Stimulated activated CD8-positive, alpha-beta memory T cell treated with anti-CD3 and anti-CD28 coated beads, Interleukin-15, amount 100 ng/mL, for 48 hours (primary cell): ENCODE measurements at places on chromosomes 12 and 14.
A peak's percentile ranks its signal among the peaks of the same experiment; 100 is the strongest.

DNA sequence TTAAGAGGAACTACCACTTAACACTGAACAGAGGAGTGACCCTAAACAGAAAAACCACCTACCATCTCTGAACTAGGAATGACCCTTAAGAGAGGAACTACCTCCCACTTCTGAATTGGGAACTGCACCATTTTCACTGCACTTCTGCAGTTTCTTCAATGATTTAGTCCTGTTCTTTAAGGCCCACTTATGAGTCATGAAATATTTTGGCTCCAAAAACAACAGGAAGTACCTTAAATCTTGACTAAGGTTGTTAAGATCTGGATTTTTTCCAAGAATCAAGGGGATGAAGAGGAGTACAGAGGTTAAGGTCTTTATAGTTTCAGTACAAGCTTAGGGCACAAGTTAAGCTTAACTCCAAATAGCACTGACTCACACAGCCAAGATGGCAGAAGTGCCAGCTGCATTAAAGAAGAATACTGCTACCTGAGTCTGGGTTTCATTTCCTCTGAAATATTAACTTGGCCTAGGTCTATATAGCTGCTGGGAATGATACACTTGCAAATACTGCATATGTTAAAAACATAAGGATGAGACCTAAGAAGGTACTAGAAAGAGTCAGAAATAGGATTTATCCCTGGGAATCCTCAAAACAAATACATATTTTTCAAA lies 4.2 kb downstream of the NPC2 start:
- no peak for DNase-seq

DNA sequence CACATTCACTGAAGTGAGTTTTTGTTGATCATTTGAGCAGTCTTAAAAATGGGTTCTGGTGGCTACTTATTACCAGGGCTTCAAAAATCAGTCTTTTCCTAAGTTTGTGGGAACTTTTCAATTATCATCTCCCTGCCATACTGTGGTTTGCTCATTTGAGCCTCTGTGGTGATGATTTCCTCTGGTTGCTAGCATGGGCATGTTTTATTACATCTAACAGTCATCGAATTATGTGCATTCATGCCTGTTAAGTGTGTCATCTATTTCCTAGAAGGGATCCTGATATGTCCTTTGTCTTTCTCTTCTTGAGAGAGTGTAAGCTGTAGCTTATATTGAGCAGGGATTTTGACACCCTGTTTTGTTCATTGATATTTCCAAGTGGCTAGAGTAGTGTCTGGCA lies 116.8 kb downstream of the WIF1 start:
- DNase-seq = no peak

DNA sequence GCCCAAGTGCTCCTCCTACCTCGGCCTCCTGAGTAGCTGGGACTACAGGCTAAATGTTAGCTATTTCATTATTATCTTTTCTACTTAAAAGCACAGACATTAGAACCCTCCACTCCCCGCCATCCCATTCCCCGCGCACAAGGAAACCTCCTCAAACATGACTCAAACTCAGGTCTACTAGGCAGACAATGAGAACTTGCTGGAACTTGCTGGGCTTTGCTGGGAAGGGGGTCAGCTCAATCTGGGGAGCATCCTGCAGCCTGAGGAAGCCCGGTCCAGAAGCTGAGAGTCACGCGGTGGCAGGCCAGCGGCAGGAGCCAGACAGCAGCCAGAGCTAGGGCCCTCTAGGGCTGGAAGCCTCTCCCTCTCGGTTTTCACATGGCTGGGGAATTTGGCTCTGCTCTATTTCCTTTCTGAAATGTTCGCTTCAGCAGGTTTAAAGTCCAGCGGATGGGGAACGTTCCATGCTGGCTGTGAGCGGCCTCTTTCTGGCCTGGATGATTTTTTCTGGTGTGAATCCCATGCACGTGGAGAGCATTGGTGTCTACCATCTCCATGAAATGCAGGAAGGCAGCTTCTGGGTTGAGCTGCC lies 68.5 kb downstream of the SLC6A12 start:
- DNase-seq = no peak

DNA sequence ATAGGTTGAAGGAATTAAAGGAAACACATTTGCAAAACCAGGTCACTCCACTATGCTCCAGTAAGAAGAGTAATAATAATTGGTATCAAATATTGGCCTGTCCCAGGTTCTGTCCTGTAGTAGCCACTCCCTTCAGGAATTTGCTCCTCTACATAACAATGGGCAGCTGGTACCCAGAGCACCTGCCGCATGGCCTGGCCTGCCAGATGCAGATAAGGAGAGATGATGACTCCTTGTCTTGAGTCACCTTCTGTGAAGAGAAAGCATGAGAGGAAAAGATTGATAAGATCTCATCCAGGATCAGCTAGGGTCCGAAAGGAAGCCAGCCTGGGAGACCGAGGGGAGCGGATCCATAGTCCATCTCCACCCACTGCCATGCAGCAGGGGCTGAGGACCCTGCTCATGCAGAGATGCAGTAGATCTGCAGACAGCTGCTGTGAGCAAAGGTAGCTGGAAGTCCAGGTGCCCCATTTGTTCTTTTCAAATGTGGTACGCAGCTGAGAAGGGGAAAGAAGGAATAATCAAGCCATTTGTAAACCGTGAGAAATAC lies 24.3 kb downstream of the VCPKMT start:
- DNase-seq = no peak

DNA sequence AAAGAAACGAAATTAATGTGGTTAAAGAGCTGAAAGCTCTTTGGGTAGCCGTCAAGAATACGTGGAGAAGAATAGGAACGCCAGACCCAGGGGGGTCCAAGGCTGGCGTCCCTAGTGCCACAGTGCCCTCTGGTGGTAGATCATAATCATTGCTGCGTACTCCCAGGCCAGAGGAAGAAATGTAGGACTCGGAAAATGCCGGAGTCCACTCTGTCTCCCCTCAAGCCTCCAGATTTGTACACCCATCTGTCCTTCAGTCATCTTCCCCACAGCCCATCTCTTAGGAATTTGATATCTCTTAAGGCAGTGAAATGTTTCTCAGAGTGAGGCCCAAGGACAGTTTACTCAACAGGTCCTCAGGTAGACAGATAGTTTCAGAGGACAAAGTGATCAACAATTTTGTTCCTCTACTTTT lies 25.4 kb upstream of the PLEKHG6 start:
- DNase-seq = peak; percentile 32
